ENCODE measurements at places on chromosomes 3 and 15. TPM values are rescaled to one million over a fixed set of nuclear protein-coding genes. Genes with fewer than 3 reads are reported as not detected.

The GOLGA6L2 gene
- not detected for total RNA-seq

The C3orf22 gene
- not detected for total RNA-seq

The ALPK3 gene
- 118 TPM for total RNA-seq

The CASR gene
- not detected for total RNA-seq

The ACKR2 gene
- 0.92 TPM for total RNA-seq

The ARID3B gene
- 2.0 TPM for total RNA-seq

DNA sequence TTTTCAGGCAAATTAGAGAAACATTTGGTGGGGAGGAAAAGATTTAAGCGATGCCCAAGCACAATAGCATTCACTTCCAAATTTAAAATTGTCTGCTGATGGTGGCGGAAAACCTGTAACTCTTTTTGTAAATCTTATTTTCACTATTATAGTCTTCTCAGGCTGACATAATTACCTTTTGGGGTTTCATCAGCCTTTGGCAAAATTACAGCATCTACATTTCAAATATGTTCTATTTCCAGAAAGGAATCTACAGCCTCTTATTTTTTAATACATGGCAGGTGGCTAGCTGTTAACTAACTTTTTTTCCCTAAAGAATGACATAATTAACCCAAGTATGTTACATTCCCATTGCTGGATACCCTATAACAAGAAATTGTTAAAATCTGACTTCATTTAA is 391.5 kb upstream of the CCDC54 start:
- no peak for DNase-seq

DNA sequence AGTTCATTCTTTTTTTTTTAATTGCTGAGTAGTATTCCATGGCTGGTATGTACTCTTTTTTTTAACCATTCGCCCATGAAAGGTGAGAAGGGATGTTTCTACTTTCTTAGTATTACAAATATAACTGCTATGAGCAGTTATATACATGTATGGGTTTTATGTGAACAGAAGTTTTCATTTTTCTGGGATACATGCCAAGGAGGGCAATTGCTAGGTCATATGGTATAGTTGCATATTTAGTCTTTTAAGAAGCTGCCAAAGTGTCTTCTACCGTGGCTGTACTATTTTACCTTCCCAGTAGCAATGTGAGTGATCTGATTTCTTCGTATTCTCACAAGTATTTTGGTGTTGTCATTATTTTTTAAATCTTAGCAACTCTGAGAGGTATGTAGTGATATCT is 11.2 kb upstream of the KLHL40 start:
- DNase-seq = no peak

- DNase-seq = no peak
Observed at GRCh38 chr3:10772271-10773161, 43.5 kb upstream of the SLC6A11 start.

- DNase-seq = no peak
Observed at GRCh38 chr3:190385731-190386688, 2.0 kb upstream of the CLDN16 start.

GRCh38 chr3:151395806-151396205 is 11.3 kb upstream of the P2RY12 start:
- DNase-seq = no peak

GRCh38 chr3:133424937-133425869 is 25.3 kb downstream of the BFSP2 start:
- DNase-seq = no peak

DNA sequence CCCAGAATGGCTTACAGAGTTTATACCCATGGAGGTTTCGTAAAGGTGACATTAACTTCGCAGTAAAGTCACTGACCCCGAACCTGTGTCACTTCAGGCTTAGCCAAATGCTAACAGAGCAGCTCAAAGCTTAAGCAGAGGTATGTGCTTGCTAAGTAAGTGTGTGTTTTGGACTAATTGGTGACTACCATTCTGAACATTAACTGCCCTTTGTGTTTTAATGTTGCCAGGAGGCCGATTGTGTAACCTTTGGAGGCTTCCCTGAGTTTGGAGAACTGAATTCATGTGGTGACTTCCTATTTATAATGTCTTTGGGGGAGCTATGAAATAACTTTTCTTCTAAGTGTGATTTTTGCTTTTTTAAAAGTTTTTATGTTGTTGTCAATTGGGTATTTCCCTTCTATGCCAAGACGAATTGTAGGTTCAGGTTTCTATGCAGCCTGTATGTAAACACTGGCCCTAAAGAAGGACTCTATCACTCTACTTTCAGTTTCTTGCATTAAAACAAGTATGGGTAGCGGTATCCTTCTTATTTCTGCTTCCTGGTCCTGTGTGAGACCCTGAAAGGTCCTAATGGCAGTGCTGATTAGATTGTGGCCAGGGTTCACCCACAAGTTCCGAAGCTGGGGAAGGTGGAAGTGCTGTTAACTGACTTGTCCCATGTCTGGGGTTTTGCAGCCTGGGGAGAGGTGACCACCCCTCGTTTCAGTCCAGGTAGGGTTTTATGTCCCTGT is 86.3 kb downstream of the IGF1R start:
- no peak for DNase-seq

GRCh38 chr15:79283252-79284048 is 928 bp downstream of the ANKRD34C start:
- DNase-seq = peak; percentile 66

DNA sequence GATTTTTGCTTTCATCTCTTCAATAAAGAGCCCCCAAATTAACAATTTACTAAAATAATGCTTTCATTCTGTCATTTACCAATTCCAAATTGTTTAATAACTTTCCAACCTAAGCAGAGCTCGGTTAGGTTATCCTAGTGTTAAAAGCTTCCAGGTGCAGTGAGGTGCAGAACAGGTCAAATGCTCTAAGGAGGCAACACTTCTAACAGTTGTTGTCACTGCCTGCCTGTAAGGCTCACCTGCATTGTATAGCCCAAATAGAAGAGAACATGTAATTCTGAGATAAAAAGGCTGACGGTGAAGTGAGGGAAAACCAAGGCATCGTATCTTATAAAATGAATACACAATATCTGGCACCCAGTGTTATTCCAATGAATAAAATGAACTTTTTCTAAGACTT is 9.1 kb downstream of the ZNF280D start:
- DNase-seq = no peak

DNA sequence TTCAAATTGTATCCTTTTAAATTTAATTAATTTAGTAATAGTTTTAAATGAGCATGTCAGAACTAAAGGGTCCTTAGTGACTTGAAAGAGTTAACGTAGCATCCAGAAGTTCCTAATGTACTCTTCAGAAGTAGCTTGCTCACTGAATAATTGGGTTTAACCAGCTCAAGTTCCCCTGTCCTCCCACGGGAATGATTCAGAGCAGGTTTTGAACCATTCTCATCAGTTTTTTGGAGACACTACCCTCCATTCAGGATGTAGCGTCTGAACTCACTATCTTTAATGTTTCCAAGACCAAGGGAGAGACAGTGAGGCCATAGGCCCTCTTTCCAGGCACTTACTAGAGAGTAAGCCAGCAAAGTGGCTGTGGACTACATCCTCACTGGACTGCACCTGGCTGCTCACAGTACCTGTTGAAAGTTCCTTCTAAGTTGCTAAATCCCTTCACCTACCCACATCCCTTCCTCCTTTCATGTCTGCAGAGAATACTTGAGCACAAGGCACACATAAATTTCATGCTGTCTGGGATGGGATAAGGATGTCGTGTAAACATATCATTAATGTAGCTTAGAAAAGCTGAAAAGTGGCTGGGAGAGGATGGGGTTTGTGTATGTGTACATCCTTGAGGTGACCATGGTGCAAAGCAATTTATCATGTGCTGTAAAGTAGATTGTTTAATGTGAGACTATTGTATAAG is 146.3 kb downstream of the PLCL2 start:
- no peak for DNase-seq

GRCh38 chr3:52678265-52679198 is 7.2 kb downstream of the PBRM1 start:
- no peak for DNase-seq

GRCh38 chr3:101549473-101549872 is 12.2 kb upstream of the TRMT10C start:
- DNase-seq = no peak

GRCh38 chr3:115825046-115825445 is 201.7 kb downstream of the GAP43 start:
- no peak for DNase-seq
